ENCODE measurements at places on chromosomes 6 and 20.

- DNase-seq = no peak
Measured at GRCh38 chr6:7737106-7737505, 11.2 kb downstream of the BMP6 start.

DNA sequence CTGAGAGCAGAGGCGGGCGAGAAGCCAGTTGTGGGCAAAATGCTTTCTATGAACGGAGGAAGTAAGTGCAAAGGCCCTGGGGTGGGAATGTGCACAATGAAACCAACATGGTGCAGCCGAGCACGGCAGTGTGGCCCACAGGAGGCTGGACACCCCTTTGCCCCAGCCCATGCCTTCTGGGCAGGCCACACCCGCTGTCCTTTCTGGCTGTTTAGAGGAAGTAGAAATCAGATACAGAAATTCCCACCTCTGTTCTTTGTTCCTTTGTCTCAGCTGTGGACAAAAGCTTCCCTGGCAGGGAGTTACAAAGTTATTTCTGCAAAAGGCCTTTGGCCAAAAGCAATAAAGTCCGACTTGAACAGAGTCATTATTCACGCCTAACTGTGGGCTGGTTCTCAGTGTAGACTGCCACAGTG, 11.9 kb downstream of the SULF2 start:
- DNase-seq = no peak

DNA sequence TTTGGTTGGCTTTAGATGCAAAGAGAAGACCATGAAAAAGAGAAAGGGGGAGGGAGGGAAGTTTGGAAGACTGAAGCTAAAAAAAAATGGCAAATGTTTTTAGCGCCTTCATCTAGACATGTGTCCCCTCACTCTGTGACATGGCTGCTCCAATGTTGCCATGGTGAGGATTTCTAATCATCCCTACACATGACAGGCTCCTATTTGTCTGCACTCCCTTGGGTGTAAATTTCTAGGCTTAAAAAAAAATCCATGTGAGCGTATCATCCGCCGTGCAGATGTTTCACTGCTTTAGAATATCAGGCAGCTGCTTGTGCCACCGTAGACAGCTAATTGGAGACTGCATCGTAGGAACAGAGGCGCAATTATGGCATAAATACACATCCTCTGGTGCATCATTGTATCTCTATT, 761.1 kb upstream of the MMS22L start:
- no peak for DNase-seq

DNA sequence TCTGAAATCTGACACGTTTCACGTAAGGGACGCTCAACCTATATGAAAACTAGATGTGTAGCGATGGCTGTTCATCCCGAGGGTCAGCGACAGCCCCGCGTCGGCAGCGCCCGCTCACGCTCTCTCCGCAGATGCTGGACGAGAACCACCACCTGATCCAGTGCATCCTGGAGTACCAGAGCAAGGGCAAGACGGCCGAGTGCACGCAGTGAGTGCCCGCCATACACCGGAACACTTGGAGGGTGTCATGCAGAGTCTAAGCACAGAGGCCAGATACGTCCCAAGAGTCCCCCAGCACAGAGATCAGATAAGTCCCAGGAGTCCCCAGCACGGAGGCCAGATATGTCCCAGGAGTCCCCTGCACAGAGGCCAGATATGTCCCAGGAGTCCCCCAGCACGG, 15.0 kb downstream of the SS18L1 start:
- no peak for DNase-seq
